ENCODE measurements at places on chromosomes 5 and 9.

- DNase-seq = no peak
Measured at GRCh38 chr9:3848445-3849114, 322.8 kb upstream of the RFX3 start.

- DNase-seq = no peak
Measured at GRCh38 chr5:82425591-82425990, 147.4 kb upstream of the RPS23 start.

- no peak for DNase-seq
Measured at GRCh38 chr9:94108584-94108983, 24.3 kb downstream of the PTPDC1 start.

DNA sequence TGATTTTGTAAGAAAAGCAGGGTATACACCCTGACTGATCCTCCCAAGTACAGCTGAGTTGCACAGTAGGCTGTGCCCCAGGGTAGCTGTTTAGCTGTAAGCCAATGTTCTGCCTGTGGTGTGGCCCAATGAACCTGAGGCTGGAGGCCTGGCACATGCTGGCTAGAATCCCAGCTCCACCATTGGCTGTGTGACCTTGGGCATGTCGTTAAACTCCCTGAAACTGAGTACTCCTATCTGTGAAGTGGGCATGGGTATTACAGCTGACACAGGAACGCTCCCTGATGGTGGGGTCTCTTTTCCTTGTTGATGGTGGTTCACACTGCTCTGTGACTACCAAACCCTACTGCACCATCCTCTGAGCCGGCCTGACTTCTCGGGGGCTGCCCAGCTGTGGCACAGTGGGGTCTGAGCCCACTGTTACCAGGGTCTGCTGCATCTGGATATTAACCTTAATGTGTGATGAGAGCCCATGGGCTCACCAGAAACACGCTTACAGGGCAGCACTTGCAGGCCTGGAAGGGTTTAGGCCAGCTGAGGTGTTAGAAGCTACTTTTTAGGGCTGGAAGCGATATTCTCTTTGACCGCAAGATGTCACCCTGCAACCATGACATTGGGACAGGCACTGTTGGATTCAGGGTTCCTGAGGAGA lies 7.0 kb upstream of the GADD45G start:
- no peak for DNase-seq

GRCh38 chr5:166551384-166551783 lies 1740.1 kb upstream of the WWC1 start:
- DNase-seq = no peak

- DNase-seq = no peak
Measured at GRCh38 chr9:98361645-98362044, 106.2 kb upstream of the TBC1D2 start.

- no peak for DNase-seq
Measured at GRCh38 chr5:150645070-150645700, 4.7 kb downstream of the SYNPO start.

DNA sequence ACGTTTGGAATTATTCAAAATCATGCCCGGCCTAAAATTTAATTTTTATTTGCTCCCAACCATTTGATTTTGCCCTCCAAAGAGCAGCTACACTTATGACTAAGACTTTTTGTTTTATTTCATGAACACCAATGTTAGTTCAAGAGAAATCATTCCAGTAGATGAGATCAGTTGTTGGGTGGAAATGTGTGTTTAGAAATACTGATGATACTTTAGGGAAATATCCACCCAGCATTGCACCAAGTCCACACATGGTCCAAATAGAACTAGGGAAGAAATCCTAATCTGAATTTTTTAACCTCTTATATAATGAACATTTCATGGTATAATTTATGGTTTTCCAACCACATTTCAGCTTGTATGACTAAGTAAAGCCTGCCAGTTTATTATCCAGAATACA lies 28.3 kb upstream of the GOLPH3 start:
- no peak for DNase-seq

GRCh38 chr5:61746831-61747575 lies 414.9 kb downstream of the ZSWIM6 start:
- DNase-seq = no peak

- DNase-seq = no peak
Measured at GRCh38 chr5:107557051-107557658, 113.6 kb downstream of the EFNA5 start.

Measured in stimulated activated CD8-positive, alpha-beta memory T cell treated with anti-CD3 and anti-CD28 coated beads, Interleukin-15, amount 100 ng/mL, for 24 hours (primary cell).